Activated CD8-positive, alpha-beta memory T cell treated with anti-CD3 and anti-CD28 coated beads for 1 hour (primary cell): ENCODE measurements at places on chromosomes 5 and 9.

DNA sequence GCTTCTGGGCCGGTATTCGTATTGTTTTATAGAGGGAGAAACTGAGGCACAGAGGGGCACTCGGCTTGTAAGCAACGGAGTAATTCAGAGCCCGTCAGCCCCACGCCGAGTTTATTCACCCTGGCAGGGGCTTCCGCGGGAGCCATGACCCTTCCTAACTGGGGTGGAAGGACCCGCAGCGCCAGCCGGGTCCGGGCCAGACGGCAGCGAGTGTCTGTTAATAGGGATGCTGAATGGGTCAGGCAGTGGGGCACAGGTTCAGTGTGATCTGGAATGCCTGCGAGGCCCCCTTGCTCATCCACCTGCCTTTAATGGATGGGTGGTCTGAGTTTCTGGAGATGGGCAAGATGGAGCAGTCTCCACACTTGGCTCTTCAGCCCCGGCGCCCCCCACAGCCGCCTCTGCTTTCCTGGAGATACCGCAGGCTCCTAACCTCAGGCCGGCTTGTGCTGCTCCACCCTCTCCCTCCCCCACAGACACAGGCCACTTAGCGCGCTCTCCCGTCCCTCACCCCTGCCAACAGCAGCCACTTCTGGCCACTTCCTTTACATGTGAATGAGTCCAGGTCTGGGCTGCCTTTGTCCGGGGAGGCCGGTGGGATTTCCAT, 147.1 kb downstream of the ERCC6L2 start:
- DNase-seq = no peak

DNA sequence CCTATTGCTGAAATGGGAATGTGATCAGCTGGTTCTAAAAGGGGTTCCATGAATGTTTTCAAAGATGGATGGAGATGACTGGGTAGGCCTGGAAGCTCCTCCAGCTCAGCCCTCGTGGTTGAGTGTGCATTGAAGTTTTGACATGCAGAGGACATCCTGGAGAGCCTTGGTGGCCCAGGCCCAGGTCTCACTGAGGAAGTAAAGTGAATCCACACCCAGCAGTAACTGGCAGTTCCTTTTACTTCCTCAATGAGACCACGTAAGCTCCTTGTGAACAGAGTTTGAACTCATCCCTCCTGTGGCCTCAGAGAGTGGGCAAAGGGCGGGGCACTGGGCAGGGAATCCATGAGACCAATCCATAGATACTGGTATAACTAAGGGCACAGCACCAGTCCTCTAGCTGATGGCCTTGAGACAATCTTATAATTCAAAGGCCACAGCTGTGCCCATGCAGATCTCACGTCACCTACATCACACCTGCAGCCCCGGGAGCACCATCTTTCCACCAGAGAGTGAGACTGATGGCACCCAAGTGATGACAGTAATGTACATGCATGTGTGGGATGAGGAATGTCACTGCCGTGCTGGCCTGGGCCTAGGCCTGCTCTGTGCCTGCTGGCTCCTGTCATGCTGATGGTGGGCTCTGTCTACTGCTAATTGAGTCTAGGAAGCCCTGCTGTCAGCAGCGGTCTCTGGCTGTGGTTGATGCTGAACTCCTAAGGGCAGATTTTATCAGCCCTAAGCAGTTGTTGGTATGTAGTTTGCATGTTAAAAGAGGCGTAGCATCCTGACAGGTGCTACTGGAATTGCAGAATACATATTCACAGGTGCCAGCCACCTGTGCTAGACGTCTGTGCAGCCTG, 257.8 kb downstream of the FSTL4 start:
- no peak for DNase-seq

DNA sequence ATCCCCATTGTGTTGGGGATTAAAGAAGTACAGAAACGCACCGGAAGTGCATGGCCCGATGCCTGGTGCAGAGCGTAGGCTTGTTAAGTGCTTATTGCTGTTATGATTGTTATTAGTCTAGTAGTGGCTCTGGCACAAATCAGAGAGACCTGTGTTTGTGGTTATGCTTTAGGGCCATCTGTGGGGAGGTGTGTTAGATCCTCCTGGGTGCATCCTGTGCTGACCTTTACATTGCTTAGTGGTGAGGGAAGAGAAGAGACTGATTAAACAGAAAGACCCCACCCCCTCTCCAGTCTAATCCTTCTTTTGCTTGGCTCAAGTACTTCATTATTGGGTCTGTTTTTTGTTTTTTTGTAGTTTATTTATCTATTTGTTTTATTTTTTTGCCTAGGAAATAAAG, 112.7 kb upstream of the SPRY4 start:
- no peak for DNase-seq

GRCh38 chr5:139399501-139400121, 4.3 kb downstream of the SPATA24 start:
- DNase-seq = no peak

GRCh38 chr9:109014608-109015280, 1.4 kb upstream of the CTNNAL1 start:
- DNase-seq = no peak

GRCh38 chr9:92147030-92147851, 32.0 kb upstream of the SPTLC1 start:
- DNase-seq = no peak

DNA sequence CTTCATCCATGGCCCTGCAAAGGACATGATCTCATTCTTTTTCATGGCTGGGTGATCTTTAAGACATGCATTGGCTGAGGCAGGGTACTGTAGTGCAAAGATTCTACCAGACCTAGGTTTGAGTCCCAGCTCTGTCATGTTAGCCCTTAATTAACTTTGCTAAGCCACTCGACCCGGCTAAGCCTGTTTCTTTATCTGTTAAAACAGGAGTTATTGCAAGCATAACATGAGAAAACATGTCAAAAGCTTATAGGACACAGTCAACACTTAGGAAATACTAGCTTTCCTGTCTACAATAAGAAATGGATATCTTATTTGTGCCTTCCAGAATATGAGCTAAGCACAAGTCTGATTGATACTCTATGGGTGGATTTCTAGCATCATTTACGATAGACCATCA, 92.6 kb downstream of the RASEF start:
- no peak for DNase-seq

GRCh38 chr9:123555646-123556045, 199.6 kb downstream of the CRB2 start:
- DNase-seq = no peak

GRCh38 chr9:75108571-75108970, 20.3 kb downstream of the OSTF1 start:
- DNase-seq = no peak

DNA sequence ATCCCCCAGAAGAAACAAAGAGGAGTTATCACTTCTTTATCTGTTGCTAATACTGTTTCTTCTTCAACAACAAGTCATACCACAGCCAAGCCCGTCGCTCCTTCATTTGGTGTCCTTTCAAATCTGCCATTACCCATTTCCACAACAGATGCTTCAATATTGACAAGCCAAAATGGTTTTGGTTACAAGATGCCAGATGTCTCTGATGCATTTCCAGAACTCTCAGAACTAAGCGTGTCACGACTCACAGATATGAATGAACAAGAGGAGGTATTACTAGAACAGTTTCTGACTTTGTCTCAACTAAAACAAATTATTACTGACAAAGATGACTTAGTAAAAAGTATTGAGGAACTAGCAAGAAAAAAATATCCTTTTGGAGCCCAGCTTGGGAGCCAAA, 16.0 kb upstream of the HAND1 start:
- no peak for DNase-seq

- no peak for DNase-seq
These were observed 18.1 kb upstream of the SYK start for GRCh38 chr9:90783552-90783951.

DNA sequence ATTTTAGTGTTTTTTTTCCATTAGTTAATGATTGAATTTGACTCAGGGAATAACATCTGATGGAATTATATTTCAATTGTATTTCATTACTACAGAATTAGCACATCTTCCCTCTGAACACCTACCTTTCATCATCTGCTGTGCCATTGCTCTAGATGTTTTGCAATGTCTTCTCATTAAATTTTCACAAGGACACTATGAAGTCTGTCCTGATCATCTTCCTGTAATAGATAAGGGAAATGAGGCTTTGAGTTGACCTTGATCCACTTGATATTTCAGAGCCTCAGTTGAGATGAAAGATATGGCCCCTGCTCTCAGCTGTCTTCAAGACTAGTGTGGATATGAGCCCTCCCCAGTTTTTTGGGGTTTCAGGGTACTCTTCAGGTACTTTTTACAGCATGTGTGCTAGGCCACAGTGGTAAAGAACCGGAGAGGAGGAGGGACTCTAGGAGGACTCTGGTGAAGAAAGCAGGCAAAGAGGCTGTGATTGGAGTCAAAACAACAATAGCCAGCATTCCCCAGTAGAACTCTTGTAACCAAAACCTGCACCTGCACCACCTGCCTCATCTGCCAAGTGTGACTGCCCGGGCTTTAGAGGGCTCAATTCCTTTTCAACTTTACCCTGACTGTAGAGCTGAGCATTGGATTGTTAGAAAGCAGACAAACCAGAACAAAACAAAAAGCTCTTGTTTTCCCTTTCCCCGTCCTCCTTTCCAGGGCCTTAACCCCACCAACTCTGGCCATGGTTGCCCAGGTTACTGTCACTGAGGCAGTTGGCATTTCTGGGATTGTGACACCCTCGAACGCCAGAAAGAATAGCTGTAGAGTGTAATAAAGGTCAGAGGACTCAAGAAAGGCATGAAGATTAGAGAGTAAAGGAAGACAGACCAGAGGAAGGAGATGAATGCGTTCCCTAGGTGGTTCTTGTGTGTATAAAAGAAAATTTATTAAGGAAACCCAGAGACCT, 56.3 kb downstream of the ERAP1 start:
- DNase-seq = no peak

- DNase-seq = no peak
These were observed 254.6 kb downstream of the AOPEP start for GRCh38 chr9:94980947-94981722.
